ENCODE measurements at places on chromosomes 2 and 18.

DNA sequence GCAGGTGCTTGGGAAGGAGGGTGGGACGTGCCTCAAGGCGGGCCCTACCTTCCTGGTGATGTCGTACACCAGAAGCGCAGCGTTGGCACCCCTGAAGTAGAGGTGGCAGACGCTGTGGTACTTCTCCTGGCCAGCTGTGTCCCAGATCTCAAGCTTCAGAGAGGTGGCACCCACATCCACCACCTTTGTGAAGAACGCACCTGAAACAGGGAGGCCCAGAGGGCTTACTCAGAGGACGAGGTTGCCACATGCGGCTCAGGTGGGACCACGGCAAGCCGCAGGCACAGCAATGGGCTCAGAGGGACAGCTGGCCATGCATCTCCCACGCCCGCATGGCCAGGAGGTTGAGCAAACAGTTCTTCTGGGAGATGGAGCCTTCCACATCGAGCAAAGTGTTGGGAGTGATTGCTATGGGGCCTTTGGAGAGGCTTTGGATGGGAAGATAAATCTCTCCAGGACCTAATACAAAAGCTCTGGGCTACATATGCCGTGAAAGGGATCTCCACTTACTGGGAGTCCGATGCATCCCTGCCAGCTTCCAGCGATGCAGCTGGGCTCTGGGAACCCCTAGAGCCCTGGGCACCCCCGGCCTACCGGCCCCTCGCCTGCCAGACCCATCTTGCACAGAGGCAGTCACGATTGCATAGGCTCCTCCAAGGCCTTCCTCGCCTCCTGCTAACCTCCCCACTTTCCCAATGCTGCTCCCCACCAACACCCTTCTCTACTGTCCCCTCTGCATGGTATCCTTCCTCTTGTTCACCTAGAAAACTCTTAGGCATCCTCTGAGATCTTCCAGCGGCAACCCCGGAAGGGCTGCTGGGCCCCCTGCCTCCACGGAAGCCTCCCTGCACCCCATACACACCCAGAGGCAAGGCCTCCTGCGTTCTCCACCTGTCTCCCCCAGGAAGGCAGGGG lies 11.8 kb downstream of the PRLH start:
- no peak for DNase-seq

- DNase-seq, result no peak
Observed at GRCh38 chr18:77051581-77052296, 80.8 kb downstream of the MBP start.

DNA sequence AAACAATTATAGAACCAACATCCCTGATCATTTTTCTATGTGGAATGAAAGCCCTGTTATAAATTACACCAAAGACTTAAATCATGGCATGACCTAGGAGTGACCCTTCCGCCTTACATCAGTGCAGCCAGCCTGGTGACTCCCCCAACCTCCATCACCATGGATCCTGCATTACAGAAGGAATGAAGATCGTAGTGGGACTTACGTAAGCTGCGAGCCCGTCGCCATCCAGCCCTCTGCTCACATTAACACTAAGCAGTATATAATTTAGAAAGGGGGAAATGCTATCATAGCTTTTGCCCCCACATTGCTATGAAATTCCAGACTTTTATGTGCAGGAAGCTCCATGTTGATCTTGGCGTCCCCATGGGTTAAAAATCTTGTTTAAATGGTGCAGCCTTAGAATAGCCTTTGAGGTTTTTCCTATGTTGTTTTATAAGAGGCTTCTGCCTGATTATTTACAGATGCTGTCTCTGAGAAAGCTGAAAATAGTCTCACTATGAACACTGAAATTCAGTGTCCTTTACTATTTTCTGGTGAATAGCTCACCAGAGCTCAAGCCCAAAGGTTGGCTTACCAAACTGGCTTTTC lies 76.3 kb downstream of the COLEC12 start:
- DNase-seq, result no peak

DNA sequence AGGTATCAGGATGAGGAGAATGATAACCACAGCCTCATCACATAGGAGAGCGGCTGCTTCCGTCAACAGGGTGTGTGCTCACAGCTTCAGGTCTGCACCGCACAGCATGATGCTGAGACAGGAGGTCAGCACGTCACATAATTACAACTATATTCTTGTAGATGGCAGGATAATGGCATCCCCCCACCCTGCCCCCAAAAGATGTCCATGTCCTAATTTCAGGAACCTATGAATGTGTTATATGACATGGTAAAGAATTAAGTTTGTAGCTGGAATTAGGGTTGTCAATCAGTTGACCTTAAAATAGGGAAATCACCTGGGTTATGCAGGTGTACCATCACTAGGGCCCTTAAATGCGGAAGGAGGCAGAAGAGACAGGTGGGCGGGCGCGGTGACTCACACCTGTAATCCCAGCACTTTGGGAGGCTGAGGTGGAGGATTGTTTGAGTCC lies 73.9 kb downstream of the ARL4C start:
- DNase-seq, result no peak

DNA sequence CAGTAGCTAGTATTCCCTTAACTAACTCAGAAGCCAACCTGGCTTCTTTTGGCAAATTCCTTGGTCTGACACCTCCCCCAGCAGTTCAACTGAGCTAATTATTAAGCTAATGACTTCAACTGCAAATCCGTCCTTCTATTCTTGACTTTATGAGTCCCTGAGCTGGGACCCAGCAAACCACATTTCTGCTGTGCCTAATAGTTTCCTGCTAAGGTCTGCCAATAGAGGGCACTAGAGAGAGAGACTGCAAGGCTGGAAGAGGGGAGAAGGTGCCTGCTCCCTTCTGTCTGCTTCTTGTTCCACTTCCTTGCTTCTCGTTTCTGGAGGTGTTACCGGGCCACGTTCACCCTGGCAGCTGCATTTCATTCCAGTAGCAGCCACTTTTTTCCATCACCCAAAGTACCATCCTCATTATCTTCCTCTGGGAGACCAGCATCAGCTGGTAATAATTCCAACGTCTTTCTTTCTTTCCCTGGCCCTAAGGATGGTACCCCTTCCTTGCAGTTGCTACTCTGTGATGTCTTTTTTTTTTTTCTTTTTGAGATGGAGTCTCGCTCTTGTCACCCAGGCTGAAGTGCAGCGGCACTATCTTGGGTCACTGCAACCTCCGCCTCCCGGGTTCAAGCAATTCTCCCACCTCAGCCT lies 352.0 kb downstream of the TNS1 start:
- DNase-seq, result no peak

GRCh38 chr2:176931588-176932563 lies 280.7 kb upstream of the HNRNPA3 start:
- DNase-seq, result no peak

DNA sequence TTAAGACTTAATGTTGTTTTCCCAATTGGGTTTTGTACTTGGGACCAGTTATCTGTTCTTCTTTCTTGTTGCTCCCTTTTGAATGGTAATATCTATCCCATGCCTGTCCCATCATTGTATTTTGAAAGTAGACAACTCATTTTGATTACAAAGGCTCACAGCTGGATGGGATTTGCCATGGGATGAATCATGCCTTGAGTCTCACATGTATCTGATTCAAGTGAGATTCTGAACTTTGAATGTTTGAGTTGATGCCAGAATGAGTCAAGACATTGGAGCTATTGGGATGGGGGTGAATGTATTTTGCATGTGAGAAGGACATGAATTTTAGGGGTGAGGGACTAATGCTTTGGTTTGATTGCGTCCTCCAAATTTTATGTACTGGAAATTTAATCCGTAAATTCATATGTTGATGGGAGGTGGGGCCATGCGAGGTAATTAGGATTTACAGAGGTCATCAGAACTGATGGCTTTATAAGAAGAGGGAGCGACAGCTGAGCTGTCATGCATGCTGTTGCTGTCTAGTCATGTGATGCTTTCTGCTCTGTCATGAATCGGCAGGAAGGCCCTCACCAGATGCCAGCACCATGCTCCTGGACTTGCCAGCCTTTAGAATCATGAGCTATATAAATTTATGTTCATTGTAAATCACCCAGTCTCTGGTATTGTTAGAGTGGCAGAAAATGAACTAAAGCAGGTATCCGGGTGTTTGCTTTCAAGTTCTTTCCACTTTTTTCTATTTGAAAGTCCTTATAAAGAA lies 741.3 kb upstream of the RAB6C start:
- DNase-seq, result no peak

DNA sequence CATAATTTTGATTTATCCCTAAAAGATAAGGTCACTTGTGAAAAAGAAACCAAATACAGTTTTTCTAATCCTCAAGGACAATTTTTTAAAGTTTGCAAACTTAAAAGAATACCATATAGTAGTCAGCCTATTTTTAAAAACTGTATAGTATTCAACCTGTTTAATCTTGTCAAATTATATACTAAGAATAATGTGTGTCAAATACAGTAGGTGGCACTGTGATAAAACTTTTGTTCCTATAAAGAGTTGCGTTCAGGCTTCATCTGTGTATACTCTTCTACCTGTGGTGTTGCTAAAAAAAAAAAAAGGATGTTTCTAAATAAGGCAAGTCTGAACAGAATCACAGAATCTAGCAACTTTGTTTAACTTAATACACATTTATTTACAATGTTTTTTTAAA lies 68.6 kb downstream of the CCDC138 start:
- DNase-seq, result peak; percentile 31

DNA sequence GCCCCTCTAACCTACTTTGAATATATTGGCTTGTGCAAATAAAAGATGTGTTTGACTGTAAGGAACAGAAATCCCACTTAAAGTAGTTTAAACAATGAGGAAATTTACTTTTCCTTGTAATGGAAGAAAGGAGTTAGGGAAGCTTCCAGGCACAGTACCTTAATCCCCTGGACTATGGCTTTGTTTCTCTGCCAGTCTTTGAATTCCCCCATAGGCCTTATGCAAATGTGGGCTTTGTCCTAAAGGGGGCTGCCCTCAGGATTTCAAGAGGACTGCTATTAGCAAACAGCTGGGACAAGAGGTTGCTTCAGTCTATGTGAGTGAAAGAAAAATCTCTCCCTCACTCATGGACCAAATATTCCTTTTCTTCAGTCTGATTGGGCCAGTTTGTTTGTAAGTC lies 255.1 kb upstream of the THSD7B start:
- DNase-seq, result no peak

- no peak for DNase-seq
Observed at GRCh38 chr2:174840436-174840835, 76.2 kb upstream of the CHRNA1 start.

DNA sequence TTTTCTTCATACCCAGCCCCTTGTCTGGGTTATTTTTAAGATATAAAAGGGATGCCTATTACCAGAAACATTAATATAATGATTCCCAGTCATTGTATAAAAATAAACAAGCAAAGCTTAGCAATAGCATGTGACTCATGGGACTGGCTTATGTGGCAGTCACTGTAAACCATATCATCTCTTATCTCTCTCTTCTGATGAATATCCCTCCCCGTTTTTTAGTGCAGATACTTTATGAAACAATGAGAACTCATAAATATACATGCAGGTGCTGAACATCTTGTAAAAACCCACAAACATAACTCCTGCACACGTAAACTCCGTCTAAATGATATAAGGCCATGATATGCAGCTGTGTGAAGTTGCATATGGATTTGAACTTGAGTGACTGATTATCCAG lies 154.9 kb downstream of the MGAT5 start:
- no peak for DNase-seq

DNA sequence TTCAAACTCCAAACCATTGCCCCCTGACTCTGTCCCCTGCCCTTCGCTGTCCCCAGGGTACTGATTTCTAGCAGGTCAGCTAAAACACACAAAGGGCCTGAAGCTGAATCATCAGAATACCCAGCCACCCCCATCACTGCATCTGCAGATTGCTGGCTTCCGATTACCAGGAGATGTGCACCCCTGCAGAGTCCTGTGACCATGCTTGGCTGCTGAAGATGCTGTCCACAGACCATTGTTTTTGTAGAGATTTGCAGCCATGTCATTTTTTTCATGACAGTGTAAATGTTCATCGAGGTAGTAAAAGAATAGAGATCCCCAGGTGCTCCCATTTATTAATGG lies 463.3 kb downstream of the STK39 start:
- no peak for DNase-seq

- DNase-seq, result peak; percentile 36
Observed at GRCh38 chr2:101435001-101435862, 39.7 kb downstream of the RFX8 start.

- DNase-seq, result no peak
Observed at GRCh38 chr2:112001136-112001715, 53.8 kb upstream of the TMEM87B start.

- DNase-seq, result no peak
Observed at GRCh38 chr2:237043866-237044265, 41.8 kb upstream of the COPS8 start.

DNA sequence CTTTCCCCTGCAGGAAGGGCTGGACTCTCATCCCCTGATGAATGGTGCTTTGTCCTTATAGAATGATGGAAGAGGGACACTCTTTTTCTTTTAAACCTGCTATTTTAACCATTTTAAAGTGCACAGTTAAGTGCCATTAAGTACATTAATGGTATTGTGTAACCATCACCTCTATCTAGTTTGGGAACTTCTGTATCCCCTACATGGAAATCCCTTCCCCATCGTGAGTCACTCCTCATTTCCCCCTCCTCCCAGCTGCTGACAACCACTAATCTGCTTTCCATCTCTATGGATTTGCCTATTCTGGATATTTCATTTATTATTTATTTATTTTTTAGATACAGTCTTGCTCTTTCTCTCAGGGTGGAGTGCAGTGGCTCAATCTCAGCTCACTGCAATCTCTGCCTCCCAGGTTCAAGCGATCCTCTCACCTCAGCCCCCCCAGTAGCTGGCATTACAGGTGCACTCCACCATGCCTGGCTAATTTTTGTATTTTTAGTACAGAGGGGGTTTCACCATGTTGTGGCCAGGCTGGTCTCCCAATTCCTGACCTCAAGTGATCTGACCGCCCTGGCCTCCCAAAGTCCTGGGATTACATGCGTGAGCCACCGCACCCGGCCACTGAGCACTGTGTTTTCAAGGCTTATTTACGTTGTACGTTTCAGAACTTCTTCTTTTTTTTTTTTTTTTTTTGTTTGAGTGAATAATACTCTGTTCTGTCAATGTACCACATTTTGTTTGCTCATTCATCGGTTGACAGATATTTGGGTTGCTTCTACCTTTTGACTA lies 15.8 kb downstream of the DGKD start:
- DNase-seq, result no peak

- DNase-seq, result no peak
Observed at GRCh38 chr18:32439802-32440201, 30.9 kb downstream of the GAREM1 start.
